Stimulated activated CD8-positive, alpha-beta memory T cell treated with anti-CD3 and anti-CD28 coated beads, Interleukin-7, amount 100 ng/mL, for 48 hours (primary cell): ENCODE measurements at places on chromosomes 6 and 20.

DNA sequence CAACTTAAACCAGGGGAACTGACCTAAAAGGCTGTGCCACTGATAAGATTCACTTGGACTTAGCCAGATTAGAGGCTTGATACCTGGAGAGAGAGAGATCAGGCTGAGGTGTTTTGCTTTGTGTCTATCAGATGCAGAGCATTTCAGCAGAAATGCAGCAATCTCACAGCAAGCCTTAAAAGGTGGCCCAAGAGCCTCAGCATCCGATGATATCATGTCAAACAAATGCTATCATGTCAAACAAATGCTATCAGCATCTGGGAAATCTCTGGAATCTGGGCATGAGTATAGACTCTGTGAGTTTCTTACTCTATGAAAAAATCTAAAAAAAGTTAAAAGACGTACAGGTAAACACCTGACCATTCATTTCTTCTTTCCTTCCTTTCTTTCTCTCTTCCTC is 718.9 kb downstream of the EYS start:
- DNase-seq: no peak

- no peak for DNase-seq
Measured at GRCh38 chr6:1870932-1871331, 261.2 kb downstream of the FOXC1 start.

GRCh38 chr20:9250511-9250910 is 181.6 kb downstream of the PLCB4 start:
- no peak for DNase-seq

- DNase-seq: no peak
Measured at GRCh38 chr6:1597924-1598323, 11.8 kb upstream of the FOXC1 start.

DNA sequence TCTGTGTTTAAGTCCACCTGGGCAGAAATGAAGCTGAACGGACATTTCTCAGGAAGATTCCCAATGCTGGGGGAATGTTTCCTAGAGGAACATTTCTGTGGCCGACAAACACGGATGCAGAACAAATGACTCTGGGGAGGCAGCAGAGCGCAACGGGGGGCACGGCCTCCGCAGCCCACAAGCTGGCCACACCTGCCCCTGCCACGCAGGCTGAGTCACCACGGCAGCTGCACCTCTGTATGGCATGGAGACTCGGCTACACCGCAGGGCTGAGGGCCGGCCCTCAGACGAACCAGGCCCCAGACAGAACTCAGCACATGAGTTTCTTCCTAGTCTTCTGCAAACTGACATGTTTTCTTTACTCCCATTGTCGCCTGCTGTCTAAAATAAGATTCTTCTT is 10.0 kb upstream of the PRR18 start:
- DNase-seq: no peak

DNA sequence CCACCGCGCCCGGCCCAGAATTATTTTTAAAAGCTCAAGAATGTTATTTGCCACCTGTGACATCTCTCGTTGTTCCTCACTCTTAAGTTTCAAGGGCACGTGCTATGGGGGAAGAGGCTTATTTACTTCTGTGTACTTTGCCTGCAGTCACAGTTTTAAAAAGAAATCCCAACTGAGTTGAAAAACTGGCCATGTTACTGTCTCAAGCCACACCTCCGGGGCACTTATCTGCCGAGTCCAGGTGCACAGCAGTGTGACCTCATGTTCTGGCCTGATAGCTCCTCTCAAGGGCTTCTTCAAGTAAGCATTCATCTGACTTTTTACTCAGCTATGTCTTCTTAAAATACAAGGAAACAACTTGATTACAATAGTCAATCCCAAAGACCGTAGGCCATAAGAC is 34.5 kb downstream of the SHLD1 start:
- DNase-seq: no peak

- no peak for DNase-seq
Measured at GRCh38 chr6:79515436-79515835, 21.8 kb downstream of the LCA5 start.

DNA sequence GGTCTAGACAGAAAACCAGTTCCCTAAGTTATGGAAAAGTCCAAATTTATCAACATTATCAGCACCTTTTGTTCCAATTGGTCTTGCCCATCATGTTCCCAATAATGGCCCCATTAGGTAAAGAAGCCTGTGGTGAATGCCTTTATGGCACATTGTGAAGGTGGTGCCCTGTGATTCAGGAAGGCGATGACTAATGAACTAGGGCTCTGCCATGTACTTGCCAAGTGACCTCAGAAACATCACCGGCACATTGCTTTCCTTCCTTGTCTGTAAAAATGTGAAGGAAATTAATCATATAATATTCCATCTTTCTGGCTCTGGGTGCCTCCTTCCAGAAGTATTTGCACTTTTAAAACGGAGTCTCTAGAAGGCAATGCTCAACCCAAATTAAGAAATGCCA is 132.3 kb downstream of the UNC5CL start:
- no peak for DNase-seq

DNA sequence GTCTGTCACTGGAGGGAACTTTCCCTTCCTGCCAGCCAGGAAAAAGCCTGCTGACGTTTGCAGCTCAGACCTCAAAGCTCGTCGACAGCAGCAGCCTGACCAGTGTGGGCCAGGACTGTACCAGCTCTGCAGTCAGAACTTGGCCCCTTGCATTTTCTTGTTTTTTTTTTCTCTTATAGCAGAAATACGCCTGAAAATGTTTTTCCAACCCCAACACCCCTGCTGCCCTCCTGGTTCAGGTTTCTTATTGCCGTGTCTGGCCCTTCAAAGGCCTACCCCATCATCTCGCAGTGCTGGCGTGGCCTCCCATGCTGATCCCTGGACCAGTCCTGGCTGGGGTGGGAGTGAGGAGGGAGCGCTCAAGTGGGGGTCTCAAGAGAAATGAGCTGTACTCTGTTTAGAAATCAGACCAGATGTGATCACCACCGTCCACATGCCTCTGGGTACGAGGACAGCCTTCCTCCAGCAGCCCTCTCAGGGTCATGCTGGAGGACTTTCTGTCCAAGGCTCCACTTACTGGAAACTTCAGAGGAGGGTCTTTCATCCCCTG is 169.0 kb downstream of the FOXC1 start:
- no peak for DNase-seq

- DNase-seq: no peak
Measured at GRCh38 chr20:1002682-1003561, 811 bp upstream of the RSPO4 start.

DNA sequence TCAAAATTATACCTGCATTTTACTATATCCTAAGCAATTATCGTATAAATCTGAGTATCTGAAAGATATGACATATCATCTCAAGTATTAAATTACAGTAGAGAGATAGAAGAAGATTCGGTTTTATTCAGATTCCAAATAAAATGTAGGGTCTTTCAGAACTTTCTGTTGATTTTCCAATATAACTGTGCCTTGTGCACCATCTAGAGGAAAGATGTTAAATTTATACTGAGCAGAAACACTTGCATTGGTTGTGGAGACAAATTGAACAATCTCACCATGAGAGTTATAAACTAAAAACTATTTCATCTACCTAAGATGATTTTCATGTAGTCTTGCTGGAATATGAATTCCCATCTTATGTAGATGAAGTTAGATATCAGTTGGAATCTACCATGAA is 26.8 kb upstream of the HSF2 start:
- DNase-seq: no peak

DNA sequence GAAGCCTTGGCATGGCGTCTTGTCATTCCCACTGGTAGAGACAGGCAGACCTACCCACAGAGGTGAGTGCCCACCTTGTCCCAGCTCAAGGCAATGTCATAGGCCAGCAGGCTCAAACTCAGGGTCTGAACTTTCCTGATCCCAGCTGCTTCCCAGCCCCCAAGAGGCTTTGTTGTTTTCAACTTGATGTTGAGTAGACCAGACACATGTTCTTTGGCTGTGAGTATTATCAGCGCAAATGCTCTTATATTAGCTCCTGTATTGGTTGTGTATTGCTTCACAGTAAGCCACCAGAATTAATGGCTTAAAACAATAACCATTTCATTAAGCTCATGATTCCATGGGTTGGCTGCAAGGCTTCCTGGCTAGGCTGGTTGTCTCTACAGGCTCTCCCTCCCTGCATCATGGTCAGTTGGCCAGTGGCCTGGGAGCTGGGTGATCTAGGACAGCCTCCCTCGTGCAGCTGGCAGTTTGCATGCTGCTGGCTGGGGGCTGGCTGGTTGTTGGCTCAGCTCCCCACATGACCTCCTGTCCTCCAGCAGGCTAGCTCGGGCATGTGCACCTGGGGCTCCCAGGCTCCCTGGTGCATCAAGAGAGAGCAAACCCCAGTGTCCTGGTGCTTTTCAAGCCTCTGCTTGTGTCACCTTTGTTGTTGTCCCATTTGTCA is 21.6 kb downstream of the TOX2 start:
- no peak for DNase-seq

GRCh38 chr20:44938637-44939036 is 21.6 kb downstream of the TOMM34 start:
- no peak for DNase-seq

DNA sequence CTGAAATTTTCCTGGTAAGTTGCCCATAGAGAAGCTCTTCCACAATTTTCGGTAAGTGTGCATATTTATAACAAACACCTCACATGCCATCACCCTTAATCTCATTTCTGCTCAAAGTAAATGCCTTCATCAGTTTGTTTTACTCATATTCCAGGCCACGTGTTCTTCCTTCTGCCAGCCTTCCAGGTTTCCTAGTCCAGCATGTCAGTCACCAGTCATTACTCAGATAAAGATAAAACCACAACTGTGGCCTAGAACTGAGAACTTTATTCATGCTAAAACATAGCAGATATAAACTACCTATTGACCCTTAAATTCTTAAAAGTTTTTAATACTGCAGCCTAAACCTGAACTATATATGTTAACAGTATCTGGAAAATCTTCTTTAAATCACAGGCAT is 149.5 kb upstream of the SLC22A16 start:
- no peak for DNase-seq

DNA sequence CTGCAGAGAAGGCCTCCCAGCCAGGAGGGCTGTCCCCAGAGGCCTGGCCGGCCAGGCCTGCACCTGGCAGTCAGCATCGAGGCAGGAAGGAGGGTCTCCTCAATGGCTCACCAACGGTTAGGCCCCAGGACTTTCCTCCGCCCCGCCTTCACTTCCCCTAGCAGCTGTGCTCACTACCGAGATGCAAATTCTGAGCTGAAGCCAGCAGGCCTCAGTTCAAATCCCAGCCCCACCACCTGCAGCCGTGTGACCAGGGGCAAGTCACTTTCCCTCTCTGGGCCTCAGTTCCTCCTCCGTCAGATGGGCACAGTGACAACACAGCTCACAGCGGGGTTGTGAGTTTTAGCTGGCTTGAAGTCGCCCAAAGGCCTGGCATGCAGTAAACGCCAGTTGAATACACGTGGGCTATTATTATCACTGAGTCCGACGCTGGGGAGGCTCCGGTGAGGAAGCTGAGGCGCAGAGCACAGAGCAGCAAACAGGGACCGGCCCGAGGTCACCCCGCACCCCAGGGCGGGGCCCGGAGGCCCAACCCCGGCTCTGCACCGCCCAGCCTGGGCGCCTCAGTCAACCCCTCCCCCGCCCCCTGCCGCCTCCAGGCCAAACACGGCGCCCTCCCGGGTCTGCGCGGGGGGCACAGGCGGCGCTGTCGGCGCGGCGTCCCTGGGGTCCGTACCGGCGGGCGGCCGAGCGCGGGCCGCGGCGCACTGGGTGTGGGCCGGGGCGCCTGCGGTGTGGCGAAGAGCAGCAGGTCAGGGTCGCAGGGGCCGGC is 671 bp downstream of the E2F1 start:
- DNase-seq: no peak

DNA sequence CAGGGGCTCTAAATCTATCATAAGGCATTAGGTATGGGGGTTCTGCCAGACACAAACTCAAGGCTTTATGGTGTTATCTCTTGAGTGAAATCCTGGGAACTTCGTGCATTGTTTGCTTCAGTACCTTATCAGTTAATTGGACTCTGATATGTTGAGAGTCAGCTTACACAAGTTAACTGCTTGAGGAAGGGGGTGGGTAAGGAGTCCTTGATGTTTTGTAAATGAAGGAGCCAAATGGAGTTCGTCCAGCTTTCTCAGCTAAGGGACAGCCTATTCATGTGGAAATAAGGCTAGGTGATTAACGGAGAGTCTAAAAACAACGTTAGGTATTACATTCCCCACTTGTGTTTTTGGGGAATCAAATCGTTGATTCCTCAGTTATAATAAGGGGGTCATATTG is 157.4 kb downstream of the TRIM27 start:
- DNase-seq: no peak

DNA sequence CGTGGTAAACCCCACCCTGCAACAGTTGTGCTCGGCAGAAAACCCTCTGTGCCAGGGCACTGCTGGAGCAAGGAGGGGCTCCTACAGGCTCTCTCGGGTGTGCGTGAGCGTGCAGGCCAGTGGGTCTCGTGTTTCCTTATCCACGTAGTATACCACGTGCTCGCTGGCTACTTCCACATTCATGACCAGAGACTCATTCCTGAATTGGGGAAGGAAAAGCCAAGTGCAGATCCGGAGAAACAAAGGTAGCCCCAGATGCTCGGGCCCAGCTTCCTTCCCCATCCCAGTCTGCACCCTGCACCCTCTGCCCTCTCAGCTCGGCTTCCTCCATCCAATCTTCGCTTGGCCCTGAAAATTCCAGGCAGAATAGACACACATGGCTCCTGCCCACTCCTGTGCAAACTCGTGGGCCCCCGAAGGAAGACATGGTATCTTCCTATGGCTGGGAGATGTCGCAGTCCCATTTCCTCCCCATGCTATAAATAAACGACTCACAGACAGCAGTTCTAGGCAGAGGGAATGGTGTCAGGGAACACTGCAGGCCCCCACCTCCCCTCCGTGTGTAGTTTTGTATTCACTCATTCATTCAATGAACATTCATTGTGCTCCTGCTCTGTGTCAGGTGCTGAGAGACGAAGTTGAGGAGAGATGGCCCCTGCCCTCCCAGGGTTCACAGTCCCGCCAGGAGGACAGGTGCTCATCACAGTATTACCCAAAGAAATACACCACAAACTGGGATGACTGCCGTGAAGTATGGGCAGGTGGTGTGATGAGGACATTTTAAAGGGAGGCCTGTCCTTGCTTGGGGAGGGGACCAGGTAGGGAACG is 29.6 kb downstream of the NPEPL1 start:
- DNase-seq: no peak

DNA sequence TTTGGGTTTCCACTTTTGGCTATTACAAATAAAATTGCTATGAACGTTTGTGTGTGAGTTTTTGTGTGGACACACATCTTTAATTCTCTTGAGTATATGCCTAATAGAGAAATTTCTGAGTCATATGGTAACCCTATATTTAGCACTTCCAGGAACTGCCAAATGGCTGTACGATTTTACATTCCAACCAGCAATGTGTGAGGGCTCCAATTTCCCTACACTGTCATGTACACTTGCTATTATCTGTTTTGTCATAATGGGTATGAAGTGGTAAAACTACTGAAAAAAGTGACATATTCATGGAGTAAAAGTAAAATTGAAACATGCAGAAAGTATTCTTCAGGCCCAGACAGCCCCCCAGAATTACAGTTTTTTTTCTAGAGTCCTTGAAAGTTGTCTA is 59.6 kb upstream of the ESR1 start:
- DNase-seq: no peak

DNA sequence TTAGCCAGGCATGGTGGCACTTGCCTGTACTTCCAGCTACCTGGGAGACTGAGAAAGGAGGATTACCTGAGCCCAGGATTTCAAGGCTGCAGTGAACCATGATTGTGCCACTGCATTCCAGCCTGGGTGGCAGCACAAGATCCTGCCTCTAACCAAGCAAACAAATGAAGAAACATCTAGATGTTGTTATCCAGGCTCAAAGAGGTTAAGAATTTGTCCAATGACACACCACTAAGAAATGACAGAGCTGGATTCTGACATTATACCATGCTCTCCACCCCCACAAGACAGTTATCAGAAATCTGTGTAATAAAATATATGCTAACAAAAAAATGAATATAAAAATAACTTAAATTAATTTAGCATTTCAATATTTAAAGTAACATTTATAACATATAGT is 925.5 kb upstream of the SLC35B3 start:
- no peak for DNase-seq
